Daoy (cell line): ENCODE measurements at places on chromosomes 12 and 14.
A peak's percentile ranks its signal among the peaks of the same experiment; 100 is the strongest.

DNA sequence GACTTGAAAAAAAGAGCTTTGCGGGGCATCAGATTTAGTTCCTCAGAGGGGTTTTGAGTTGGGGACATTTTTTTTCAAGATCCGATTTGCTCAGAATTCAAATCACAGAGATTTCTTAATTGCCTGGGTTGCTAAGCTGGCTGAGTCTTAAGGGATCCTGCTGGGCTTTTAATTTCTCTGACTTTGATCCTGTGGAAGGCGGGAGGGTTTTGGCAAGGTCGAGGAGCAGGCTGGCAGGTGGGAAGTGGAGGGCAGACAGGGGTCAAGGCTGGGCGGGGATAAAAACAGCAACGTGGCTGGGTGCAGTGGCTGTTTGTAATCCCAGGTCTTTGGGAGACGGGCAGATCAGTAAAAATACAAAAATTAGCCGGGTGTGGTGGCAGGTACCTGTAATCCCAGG is 33.5 kb upstream of the CCDC63 start:
- DNase-seq: no peak

DNA sequence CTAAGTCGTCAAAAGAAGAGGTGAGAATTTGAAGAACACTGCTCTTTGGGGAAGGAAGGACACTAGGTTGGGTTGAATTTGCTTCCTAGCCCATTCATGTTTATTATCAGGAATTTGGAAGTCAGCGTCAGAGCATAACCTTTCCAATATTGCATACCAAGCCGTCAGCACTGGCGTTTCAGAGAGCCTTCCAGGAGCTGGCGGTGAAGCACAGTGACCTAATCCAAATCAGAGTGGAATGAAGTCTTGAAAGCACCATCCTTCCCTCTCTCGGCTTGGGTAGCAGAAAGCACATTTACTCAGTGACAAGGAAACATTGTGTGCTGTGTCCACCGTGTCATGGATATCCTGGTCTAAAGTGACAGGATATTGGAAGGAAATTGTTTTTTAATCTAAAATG is 240.3 kb upstream of the PELI2 start:
- no peak for DNase-seq

DNA sequence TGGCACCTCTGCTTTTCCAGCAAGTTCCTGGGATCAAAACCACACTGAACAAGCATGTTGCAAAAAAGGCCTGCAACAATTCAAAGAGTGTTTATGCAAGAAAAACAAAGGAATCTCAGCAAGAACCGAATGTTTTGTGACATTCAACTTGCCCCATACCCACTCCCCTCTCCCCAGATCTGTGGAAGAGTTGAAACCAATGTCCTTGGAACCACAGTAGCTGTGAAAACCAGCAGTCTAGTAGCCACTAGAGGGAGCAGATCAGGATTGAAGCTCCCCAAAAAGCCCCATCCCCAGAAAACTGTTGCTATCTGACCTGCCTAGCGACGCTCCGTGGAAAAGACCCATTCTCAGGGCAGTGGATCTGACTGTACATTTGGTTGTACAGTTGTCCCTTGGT is 27.1 kb downstream of the PRKAB1 start:
- DNase-seq: no peak

DNA sequence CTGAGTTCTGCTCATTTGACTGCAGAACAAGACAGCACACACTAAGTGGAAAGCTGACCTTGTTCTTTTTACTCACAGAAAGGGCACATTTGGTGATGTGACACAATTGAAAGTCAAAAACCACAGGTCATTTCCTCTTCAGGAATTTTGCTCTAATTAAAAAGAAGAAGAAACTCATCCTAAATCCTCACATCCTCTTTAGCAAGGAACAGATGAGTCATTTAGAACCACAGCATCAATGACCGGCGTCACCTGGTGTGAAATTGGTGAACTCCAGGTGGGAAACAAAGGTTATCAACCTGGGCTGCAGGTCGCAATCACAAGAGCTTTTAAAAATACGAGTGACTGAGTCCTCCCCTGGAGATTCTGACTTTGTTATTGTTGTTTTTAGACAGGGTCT is 2.9 kb upstream of the RNU6-8 start:
- no peak for DNase-seq

GRCh38 chr14:61812347-61813095 is 50.3 kb downstream of the SNAPC1 start:
- DNase-seq: no peak

DNA sequence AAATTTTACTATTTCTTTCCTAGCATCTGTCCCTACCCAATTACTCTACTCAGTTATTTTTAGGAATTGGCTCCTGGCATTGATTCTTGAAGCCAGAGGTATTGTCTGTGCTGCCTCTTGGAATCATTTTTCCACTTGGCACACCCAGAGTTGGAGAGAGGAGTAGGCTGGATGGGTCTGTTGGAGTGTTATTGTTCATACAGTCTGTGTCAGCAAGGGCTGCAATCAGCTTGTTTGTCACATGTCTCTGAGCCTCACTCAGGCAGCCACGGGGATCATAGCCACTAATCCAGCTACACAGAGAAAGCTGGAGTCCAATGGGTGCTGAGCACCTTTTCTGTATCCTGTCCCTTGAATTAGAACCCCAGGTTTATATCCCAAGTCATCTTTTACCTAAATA is 176.0 kb upstream of the DYRK2 start:
- DNase-seq: no peak

DNA sequence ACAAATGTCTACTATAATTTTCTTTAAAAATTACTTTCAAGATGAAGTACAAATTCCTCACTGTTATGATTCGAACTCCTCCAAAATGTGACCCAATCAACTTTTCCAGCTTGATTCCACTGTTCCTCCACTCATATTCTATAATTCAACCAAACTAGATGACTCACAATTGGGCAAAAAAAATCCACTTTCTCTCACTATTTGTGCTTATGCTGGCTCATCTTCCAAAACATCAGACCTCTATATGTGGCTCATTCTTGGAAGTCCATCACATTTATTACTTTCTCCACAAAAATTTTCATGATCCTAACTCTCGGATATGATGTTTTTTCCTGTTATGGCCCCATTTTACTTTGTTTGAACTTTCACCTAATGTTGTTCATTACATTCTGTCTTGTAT is 26.9 kb upstream of the RXYLT1 start:
- no peak for DNase-seq

- no peak for DNase-seq
Observed at GRCh38 chr12:77999074-77999715, 168.5 kb downstream of the NAV3 start.

DNA sequence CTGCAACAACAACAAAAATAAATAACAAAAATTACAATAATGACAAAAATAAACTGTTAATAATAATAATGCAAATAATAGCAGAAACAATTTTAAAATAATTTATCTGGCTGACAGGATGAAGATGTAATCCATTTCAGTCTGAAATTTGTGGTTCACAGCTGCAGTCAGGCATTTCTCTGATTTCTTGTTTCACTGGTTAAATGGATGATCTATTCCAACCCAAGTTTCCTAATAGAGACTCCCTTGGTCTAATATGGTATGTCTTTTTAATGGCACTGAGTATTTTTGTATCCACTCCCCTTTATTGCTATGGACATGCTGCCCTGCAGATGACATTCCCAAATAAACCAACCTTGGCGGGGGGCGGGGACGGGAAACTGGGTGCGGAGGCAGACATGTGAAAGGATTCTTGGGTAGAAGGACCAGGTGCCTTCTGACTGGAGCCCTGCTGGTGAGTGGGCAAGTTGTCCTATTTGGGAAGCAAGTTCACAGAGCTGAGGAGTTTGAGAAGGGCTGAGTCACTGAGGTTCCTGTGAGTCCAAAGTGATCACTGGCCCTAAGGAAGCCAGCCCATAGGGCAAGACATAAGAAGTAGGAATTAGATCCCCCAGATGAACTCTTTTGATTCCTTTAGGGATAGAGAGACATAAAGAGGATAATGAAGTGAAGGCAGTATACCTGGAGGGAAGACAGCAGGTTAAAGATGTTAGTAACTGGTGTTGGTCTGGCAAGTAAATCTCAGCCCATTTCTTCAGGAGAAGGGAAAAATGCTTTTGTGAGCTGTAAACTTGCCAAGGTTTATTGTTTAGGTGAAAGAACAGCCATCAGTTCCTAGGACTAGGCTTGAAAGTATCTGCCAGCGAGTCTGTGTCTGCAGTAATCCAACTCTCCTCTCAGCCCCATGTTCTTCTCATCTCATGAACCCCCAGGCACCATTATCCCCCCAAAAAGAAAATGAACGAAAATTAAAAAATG is 14.5 kb downstream of the FOXG1 start:
- DNase-seq: peak; percentile 33

GRCh38 chr12:98990648-98991047 is 345.6 kb downstream of the APAF1 start:
- no peak for DNase-seq

DNA sequence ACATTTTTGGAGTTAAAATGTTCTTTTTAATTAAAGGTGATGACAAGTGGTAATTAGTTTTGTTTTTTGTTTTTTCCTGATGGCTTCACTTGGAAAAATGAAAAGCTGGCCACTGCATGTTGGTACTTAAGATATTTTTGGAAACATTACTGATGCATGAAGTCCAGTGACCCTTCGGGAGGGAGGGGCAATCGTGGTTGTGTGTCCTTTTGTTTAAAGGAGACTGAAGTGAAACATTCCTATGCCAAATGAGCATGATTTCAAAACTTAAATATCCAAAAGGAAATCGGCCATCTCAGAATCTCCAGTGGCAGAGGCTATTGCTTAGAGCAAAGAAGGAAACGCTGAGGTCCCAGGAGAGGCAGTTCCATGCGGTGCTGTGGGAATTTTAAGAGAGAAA is 20.1 kb downstream of the LTBP2 start:
- no peak for DNase-seq

DNA sequence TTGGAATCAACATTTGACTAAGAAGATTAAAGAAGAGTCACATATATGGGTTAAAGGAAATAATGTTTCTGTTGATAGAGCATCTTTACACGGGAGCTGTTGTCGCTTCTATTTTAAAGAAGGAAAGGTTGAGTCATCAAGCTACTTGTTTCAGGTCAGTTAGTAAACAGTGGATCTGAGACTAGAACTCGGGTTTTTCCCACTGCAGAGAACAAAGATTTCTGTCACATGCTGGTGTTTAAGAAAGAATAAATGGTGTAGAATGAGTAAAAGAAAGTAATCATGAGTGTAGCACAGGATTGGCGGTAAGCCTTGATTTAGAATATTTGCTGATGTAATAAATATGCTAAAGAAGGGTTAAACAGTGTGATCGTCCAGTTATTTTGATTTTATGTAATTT is 455.5 kb downstream of the AEBP2 start:
- DNase-seq: no peak

DNA sequence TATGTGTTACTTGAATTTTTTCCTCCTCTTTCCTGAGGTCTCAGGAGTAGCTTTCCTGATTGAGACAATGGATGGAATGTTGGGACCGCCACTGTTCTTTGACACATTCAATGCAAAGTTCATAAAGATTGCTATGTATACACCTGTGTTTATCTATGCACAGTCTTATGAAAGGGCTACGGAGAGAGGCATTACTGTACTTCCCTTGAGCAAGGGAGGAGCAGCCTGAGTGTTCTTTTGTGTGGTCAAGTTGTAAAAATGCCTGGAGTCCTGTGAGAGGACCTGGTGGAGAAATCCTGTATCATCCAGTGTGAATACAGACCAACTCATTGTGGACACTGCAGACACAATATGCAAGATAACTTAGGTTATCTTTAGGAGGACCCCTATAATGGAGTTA is 1.2 kb downstream of the SRGAP1 start:
- peak; percentile 46 for DNase-seq

DNA sequence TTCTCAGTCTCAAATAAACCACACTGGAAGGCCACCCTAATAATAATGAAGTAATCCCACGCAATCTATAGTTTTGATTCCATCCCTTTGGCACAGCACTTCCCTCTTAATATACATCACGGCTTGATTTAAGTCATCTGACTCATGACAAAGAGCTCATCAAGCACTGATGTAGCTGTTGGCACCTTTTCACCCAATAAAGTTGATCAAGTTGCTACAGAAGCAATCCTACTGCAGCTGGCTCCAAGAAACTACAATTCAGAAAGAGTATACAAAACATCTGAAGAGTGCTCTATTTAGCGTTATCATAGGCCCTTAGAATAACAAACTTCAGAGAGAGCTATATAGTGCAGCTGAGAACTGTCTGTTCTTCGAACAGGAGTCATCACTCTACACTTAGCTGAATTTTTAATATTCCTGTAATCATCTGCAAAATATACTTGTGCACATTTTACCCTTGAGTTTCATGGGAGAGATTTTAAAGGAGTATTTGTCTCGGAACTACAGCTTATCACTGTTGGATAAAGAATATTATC is 94.9 kb downstream of the OSBPL8 start:
- no peak for DNase-seq

GRCh38 chr12:64814432-64814831 is 10.0 kb upstream of the TBC1D30 start:
- DNase-seq: no peak

DNA sequence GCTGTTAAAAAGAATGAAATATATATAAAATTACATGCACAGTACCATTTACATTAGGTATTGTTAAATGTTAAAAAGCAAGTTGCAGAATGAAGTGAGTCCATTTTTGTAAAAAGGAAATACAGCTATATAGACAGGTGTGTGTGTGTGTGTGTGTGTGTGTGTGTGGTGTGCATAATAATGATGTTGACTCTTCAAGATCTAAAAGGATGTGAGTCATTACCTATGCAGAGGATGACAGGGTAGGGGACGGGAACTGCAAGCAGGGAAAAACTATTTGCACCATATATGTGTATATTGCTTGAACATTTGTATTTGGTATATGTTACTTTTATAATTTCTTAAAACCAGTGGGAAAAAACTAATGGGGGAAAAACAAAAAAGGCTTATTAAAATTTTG is 3.1 kb downstream of the C14orf39 start:
- peak; percentile 69 for DNase-seq

- DNase-seq: no peak
Observed at GRCh38 chr14:67492538-67492937, 4.0 kb upstream of the TMEM229B start.

- DNase-seq: no peak
Observed at GRCh38 chr12:80707830-80708258, 410 bp downstream of the MYF6 start.

GRCh38 chr14:63933110-63933509 is 80.3 kb downstream of the SYNE2 start:
- no peak for DNase-seq

DNA sequence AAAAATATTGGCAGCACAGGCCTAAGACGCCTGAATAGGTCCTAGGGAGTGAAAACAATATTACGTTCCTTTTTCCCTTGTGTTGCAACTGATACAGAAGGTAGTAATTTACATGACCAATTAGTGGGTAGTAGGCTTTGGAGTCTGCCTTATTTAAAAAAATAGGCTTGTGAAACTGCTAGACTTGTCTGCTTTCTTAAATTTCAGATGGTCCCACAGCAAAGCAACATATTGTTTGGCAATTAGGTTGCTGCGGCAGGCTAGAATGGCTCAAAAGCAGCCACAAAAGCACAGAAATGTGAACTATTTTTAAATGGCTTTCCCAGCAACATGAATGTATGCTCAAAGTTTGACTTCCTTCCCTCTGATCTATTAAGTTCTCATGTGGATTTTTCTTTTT is 211.9 kb downstream of the TTC8 start:
- DNase-seq: no peak

- DNase-seq: no peak
Observed at GRCh38 chr12:51661836-51662235, 70.8 kb downstream of the SCN8A start.

- DNase-seq: no peak
Observed at GRCh38 chr14:69139743-69140142, 13.2 kb downstream of the DCAF5 start.

- DNase-seq: no peak
Observed at GRCh38 chr12:64810831-64811230, 13.6 kb upstream of the TBC1D30 start.

- DNase-seq: no peak
Observed at GRCh38 chr12:92537290-92537960, 165.4 kb upstream of the PLEKHG7 start.
